Smooth muscle cell of the umbilical artery (primary cell): ENCODE measurements at places on chromosomes 2 and 18. TPM values are rescaled to one million over a fixed set of nuclear protein-coding genes. Genes with fewer than 3 reads are reported as not detected.

The NPC1 gene
- total RNA-seq = 47.2 and 90.3 TPM in 2 replicates

The NUP35 gene
- total RNA-seq = 8.3 and 13.6 TPM in 2 replicates

The MSTN gene
- total RNA-seq = under 0.01 and 0.05 TPM in 2 replicates

The TM4SF20 gene
- not detected in 2 replicates for total RNA-seq

The RESP18 gene
- total RNA-seq = not detected in 2 replicates

The COL4A3 gene
- under 0.01 TPM in 1 of 2 replicates, not detected in the other for total RNA-seq

The SLC30A3 gene
- total RNA-seq = 0.09 TPM in 1 of 2 replicates, not detected in the other

The GPR17 gene
- not detected in 2 replicates for total RNA-seq

The HOXD13 gene
- 2.2 and 2.4 TPM in 2 replicates for total RNA-seq

The OSBPL1A gene
- total RNA-seq = 19.3 and 40.1 TPM in 2 replicates

The PSTPIP2 gene
- 7.1 and 16.7 TPM in 2 replicates for total RNA-seq

The CPO gene
- total RNA-seq = 0.30 TPM in 1 of 2 replicates, not detected in the other

The MAT2A gene
- total RNA-seq = 111 and 170 TPM in 2 replicates

The ANKRD29 gene
- 0.59 and 0.88 TPM in 2 replicates for total RNA-seq

The LHCGR gene
- under 0.01 TPM in 1 of 2 replicates, not detected in the other for total RNA-seq

The CXCR2 gene
- not detected in 2 replicates for total RNA-seq

The CRYGC gene
- not detected in 2 replicates for total RNA-seq

The FBLN7 gene
- 0.18 and 0.30 TPM in 2 replicates for total RNA-seq

The ASXL3 gene
- total RNA-seq = 1.2 and 1.3 TPM in 2 replicates

The MARCO gene
- not detected in 2 replicates for total RNA-seq

The SERPINB11 gene
- total RNA-seq = not detected in 2 replicates
